ENCODE measurements at places on chromosomes 5 and 9.

- DNase-seq, result no peak
Measured at GRCh38 chr5:156036640-156037039, 290.3 kb upstream of the SGCD start.

- DNase-seq, result no peak
Measured at GRCh38 chr9:72960446-72960845, 7.6 kb upstream of the ALDH1A1 start.

DNA sequence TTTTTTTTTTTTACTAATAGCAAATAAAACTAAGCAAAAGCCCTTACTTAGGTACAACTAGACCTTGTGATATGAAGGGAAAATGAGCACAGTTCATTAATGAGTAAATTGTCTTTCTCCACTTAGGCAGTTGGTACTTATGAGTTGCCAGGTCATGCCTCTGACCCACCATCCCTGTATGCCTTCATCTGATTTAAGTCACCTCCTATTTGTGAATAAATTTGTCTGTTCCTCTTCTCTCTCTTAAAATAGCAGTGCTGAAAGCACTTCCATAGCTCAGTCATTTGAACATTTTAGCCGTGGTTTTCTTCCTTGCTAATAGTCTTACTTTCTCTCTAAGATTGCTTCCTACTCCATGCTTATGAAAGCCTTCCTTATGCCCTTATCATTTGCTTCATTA, 61.4 kb downstream of the SLC44A1 start:
- DNase-seq, result no peak

DNA sequence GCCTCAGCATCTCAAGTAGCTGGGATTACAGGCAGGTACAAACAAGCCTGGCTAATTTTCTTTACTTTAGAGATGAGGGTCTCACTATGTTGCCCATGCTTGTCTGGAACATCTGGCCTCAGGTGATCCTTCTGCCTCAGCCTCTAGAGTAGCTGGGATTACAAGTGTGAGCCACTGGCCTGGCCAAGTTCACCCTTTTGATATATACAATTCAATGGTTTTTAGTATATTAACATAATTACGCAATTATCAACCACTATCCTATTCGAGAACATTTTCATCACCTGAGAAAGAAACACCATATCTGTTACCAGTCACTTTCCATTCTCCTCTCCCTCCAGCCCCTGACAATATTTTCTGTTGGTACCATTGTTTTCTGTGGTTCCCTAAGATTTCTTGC, 3.7 kb upstream of the CDC23 start:
- DNase-seq, result no peak

GRCh38 chr9:83106263-83106662, 43.3 kb upstream of the RASEF start:
- no peak for DNase-seq

DNA sequence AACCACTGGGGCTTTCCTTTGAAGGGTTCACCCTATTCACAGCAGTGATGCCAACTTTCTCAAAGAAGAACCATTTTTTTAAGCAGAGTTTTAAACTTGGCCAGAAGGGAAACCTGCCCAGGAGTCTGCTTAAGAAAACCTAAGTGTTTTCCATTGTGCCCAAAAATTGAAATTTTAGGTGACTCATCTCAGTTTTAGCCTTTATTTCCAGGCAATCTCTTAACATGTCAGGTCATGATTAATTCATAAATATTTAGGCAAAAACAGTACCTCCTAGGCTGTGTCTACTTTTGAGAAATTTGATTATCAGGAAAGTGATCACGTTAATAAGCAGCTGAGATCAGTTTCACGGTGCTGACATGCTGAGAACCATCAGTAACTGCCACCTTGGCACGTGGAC, 61.9 kb downstream of the TLE1 start:
- DNase-seq, result no peak

- DNase-seq, result no peak
Measured at GRCh38 chr5:112005623-112005930, 248.6 kb upstream of the NREP start.

DNA sequence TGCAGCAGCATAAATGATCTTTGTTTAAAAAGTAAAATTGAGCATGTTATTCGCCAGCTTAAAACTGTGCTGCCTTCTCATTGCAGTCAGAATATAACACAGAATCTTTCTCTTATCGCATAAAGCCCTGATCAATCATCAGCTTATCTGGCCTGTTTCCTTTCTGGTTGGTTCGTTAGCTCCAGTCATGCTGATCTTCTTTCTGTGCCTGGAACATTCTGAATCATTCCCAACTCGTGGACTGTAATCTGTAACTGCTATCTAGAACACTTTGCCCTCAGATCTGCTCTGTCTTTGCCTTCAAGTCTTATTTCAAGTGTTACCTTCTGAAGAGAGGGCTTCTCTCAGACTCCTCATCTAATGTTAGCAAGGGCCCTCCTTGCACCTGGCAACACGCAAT, 11.9 kb upstream of the FER start:
- DNase-seq, result no peak

DNA sequence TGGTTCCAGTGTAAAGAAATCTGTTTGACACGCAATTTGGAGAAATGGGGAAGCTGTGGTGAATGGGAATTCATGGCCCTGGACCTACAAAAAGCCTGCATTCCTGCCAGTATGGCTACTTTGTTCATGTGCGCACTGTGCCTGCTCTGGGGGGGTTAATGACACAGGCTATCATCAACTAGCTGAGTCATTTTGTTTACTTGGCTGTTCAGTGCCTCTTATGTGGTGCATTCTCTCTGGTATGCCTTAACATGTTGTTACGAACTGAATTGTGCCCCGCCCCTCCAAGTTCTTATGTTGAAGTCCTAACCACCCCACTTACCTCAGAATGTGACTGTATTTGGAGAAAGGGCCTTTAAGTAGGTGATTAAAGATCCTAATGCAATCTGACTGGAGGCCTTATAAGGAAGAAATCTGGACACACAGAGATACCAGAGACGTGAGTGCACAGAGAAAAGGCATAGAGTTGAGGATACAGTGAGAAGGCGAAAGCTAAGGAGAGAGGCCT, 20.4 kb upstream of the UBAP1 start:
- no peak for DNase-seq

- DNase-seq, result no peak
Measured at GRCh38 chr9:98306384-98307145, 51.1 kb upstream of the TBC1D2 start.

GRCh38 chr9:27348785-27349697, 52.1 kb upstream of the EQTN start:
- DNase-seq, result no peak

GRCh38 chr9:70107558-70107957, 63.9 kb downstream of the MAMDC2 start:
- DNase-seq, result no peak

GRCh38 chr5:141880961-141881801, 3.0 kb upstream of the PCDH1 start:
- no peak for DNase-seq

- no peak for DNase-seq
Measured at GRCh38 chr5:84961193-84961592, 576.5 kb upstream of the EDIL3 start.

DNA sequence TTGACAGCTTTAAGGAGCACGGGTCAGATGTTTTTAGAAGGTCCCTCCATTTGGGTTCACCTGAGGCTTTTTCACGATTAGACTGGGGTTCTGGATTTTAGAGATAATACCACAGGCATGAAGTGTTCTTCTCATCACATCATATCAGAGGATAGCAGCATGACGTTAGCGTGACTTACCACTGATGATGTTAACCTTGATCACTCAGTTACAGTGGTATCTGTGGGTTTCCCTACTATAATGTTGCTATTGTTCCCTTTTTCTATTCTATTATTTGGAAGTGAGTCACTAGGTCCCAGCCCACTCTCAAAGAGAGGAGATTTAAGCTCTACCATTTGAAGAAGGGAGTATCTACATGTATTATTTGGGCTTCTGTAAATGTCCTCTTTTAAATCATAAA, 300.0 kb downstream of the MAST4 start:
- DNase-seq, result no peak

- DNase-seq, result no peak
Measured at GRCh38 chr9:72539824-72540347, 18.5 kb downstream of the TMC1 start.

- no peak for DNase-seq
Measured at GRCh38 chr5:41465493-41466171, 44.8 kb downstream of the PLCXD3 start.

- DNase-seq, result no peak
Measured at GRCh38 chr9:550333-550732, 291.2 kb upstream of the DMRT1 start.

- DNase-seq, result no peak
Measured at GRCh38 chr5:53087621-53088121, 21.9 kb downstream of the MOCS2 start.

- no peak for DNase-seq
Measured at GRCh38 chr5:51816427-51816826, 433.2 kb downstream of the ISL1 start.

DNA sequence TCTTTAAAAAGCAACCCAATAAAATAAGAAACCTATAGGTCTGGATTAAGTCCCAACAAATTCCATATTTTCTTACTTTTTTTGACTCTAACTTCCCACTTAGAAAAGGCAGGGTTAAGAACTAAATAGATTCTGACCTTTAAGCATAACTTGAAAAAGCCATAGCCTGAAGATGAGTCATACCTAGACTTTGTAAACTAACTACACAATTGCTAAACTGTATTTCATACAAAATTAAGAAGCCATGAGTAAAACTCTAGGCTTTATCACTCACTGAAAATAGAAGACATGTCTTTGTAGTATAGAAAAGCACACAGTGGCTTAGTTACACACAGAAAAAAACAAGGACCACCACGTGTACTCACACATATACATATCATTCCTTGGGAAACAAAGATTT, 51.5 kb downstream of the MLLT3 start:
- no peak for DNase-seq

- no peak for DNase-seq
Measured at GRCh38 chr5:78647838-78648358, 674 bp downstream of the LHFPL2 start.

GRCh38 chr5:14109771-14110170, 33.4 kb upstream of the TRIO start:
- no peak for DNase-seq

DNA sequence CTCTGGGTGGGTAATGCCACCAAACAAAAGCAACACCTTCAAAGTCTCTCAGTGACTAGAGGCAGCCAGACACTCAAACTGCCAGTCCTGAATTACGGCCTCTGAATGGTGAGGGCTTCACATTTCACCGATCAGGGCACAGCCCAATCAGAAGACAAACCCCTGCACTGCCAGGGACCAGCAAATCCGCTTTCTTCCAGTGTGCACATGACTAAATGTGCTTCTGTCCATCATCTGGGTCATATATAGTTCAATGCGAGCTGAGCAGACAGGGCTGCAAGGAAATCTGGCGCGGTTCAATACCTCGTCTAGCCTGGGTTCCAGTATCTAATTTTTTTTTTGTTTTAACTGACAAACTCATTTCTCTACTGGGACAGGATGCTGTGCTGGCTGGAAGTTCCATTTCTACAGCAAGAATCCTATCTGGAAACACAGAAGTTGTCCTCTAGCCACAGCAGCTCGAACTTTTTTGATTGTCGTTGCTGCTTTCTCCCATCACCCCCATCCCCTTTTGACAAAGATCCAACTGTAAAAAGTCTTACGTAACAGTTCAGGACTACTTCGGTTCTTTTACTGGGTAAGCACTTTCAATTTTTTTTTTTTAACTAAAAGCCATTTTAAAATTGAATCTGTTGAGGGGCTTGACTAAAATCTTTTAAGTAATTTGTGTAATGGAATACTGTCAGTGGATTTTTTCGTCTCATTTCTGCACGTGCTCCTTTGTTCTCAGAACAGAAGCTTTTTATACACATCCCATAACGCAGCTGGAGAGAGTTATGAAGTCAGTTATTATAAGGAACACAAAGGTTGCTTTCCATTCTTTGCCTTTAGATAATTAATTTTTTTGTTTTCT, 112.7 kb downstream of the NR6A1 start:
- DNase-seq, result peak; percentile 44

GRCh38 chr9:69085569-69086283, 50.2 kb downstream of the FXN start:
- DNase-seq, result no peak

DNA sequence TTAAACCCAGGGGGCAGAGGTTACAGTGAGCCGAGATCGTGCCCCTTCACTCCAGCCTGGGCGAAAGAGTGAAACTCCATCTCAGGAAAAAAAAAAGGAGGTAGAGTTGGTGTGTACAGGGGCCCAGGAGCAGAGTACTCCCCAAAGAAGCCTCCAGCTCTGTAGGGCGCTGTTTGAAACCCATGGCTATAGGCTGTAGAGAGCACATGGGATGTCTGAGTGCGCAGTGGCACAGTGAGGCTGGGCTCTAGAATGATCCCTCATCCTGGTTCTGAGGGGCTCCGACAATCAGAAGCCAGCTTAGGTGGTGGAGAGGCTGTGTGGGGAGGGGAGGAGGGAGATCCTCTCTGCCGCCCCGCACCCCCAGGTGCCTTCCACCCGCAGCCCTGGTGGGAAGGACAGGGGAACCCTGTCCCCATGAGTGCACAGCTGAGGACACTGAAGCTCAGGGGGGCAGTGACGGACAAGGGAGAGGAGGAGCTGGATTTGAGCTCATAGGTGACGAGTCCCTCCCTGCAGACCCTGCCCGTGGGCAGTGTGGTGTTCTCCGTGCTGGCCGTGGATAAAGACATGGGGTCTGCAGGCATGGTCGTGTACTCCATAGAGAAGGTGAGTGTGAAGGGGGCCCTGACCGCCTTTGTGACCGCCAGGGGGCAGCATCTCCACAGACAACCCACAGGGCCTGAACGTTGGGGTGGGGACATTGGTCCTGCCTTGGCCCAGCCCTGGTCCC, 24.6 kb downstream of the CDHR2 start:
- peak; percentile 73 for DNase-seq

DNA sequence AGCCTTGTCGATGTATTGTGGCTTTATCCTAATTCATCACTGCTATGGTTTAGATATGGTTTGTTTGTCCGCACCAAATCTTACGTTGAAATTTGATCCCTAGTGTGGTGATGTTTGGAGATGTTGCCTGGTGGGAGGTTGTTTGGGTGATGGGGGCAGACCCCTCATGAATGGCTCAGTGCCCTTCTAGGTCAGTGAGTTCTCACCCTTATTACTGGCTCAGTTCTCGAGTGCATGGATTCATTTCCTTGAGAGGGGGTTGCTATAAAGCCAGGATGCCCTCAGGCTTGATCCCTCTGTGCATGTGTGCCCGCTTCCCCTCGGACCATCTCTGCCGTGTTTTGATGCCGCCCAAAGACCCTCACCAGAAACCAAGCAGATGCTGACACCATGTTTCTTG, 114.4 kb downstream of the CHSY3 start:
- DNase-seq, result no peak

DNA sequence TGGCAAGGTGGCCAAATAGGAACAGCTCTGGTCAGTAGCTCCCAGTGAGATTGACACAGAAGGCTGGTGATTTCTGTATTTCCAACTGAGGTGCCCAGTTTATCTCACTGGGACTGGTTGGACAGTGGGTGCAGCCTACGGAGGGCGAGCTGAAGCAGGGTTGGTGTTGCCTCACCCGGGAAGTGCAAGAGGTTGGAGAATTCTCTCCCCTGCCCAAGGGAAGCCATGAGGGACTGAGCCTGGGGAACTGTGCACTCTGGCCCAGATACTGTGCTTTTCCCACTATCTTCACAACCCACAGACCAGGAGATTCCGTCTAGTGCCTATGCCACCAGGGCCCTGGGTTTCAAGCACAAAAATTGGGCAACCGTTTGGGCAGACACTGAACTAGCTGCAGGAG, 61.0 kb downstream of the TNFSF8 start:
- DNase-seq, result no peak

- DNase-seq, result no peak
Measured at GRCh38 chr5:163692091-163692490, 186.7 kb downstream of the MAT2B start.

- no peak for DNase-seq
Measured at GRCh38 chr5:67142816-67143215, 53.8 kb downstream of the CD180 start.

- DNase-seq, result no peak
Measured at GRCh38 chr5:126866851-126867636, 90.1 kb downstream of the LMNB1 start.

Measured in CD4-positive, alpha-beta T cell treated with Interleukin-4 for 4 hours (primary cell).